GOT3 (cell line): ENCODE measurements at places on chromosomes 6 and 20.

- DNase-seq = no peak
Observed at GRCh38 chr6:170117111-170117972, 173.5 kb downstream of the DLL1 start.

DNA sequence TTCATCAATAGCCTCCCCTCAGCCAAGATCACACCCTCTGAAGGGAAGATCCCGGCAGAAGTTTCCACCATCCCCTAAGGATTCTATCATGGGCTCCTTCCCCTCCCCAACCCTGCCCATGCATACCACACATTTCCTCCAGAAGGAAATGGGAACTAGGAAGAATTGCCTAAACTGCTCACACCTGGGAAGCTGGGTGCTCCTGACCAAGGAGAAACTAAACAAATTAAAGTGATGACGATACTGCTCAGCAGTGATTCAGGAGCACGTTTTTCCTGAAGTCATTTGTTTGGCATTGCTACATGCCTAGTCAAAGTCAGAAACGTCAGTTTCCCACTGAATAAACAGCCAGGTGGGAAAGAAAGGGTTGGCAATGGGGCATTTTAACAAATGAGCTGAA, 136.1 kb upstream of the CDYL start:
- no peak for DNase-seq

GRCh38 chr6:45557454-45557853, 179.7 kb upstream of the SUPT3H start:
- DNase-seq = no peak

- no peak for DNase-seq
Observed at GRCh38 chr20:41080866-41081265, 52.2 kb downstream of the TOP1 start.

- DNase-seq = no peak
Observed at GRCh38 chr6:47379328-47379727, 69.6 kb upstream of the TNFRSF21 start.

DNA sequence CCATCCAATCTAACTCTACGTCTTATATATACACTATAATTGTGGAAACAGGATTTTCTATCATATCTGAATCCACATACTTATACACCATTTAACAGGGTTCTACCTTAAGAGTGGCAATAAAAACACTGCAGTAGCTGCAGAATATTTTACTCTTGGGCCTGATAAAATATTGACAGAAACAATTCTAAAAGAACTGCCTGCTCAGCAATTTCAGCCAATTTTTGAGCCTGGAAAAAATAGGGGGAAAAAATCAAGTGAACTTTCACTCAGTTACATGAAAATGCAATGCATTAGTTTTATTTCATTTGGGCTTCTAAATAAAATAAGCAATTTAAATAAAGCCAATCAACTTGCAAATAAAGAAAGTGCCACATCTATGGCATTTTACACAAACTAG, 246.5 kb upstream of the RUNX2 start:
- no peak for DNase-seq
